Caco-2 (cell line): ENCODE measurements at places on chromosomes 11 and 22. TPM values are rescaled to one million over a fixed set of nuclear protein-coding genes. Genes with fewer than 3 reads are reported as not detected.

The OR51E1 gene
- not detected in 2 replicates for total RNA-seq

The PRR5L gene
- 0.12 TPM in 1 of 2 replicates, not detected in the other for total RNA-seq

The MPZL3 gene
- total RNA-seq: 29.6 and 31.8 TPM in 2 replicates

DNA sequence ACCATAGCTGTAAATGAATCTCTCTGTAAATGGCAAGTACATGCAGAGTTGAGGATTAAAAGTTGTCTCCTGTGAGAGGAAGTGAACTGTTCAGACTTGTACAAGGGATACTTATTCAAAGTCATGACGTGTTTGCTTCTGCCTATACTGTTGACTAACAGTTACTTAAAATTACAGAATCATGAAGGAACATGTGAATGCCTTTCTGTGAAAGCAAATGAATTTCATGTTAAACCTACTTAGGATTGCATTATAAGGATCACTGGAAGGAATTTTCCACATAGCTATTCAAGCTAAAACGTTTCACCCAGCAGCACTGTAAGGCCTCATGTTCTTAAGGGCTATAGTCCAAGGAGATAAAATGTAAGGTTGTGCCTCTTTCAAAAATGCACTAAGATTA, 93.4 kb upstream of the BIRC3 start:
- no peak for DNase-seq

The CCDC88B gene
- 3.6 and 3.9 TPM in 2 replicates for total RNA-seq

DNA sequence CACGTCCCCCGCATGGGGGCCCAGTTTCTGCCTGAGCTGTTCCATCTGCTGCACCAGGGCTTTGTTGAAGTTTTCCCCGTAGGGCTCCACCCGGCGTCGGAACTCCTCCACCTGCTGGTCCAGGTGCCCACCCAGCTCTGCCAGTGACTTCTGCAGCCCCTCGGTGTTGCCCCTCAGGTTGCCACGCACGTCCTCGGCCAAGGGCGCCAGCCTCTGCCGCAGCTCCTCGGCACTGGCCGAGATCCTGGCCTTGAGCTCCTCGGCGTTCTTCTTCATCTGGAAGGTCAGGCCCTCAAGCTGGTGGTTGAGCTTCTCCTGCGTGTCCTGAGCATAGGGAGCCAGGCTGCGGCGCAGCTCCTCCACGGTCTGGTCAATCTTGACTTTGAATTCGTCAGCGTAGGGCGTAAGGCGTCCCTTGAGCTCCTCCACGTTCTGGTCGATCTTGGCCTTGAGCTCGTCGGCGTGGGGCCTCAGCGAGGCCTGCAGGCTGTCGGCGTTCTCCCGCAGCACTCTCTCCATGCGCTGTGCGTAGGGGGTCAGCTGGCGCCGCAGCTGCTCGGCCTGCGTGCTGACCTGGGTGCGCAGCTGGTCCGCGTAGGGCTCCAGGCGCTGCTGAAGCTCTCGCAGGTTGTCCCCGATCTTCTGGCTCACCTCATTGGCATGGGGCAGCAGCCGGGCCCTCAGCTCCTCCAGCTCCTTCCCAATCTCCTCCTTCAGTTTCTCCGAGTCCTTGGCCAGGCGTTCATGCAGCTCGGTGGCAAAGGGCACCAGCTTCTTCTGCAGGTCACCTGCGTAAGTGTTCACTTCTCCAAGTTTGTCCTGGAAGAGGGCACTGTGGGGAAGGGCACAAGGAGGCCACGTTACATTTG, 1.8 kb downstream of the APOA4 start:
- no peak for DNase-seq

The SH3BP1 gene
- total RNA-seq: 19.8 and 20.7 TPM in 2 replicates

- DNase-seq: no peak
Measured at GRCh38 chr11:44029977-44030911, 17.5 kb upstream of the ACCSL start.

The NCR3LG1 gene
- total RNA-seq: 14.6 and 14.8 TPM in 2 replicates

GRCh38 chr11:117026593-117027330, 71.5 kb downstream of the SIK3 start:
- DNase-seq: no peak

DNA sequence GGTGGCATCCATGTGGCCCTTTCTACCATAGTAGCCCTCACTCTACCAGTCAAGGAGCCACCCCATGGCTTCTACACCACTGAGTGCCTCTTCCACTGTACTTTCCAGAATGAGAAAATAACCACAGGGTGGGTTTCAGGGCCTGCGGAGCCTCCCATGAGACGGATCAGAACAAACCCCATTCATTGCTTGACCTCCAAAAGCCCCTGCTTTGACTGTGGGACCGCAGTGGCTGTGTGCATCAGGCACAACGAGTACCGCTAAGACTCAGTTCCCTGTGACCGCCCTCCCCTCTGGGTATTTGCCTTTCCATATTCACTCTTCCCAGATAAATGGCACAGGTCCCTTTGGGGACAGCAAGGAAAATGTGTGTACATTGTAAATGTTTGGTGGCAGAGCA, 11.5 kb upstream of the MRGPRF start:
- DNase-seq: no peak

The OR8A1 gene
- not detected in 2 replicates for total RNA-seq
